ENCODE measurements at places on chromosomes 1 and 21.

- no peak for DNase-seq
These were observed 13.8 kb upstream of the CAMTA1 start for GRCh38 chr1:6771441-6771769.

- DNase-seq = no peak
These were observed 73.7 kb upstream of the NRIP1 start for GRCh38 chr21:15138490-15138889.

GRCh38 chr1:89203166-89203565, 4.4 kb upstream of the GBP4 start:
- no peak for DNase-seq

GRCh38 chr1:158013840-158014730, 20.6 kb downstream of the KIRREL1 start:
- DNase-seq = no peak

- DNase-seq = peak; percentile 9
These were observed 18.3 kb upstream of the RNU1-4 start for GRCh38 chr1:16721871-16722641.

- peak; percentile 97 for DNase-seq
These were observed at the start of gene DNALI1 for GRCh38 chr1:37556712-37557196. DNALI1 (plus strand) TSS chr1:37556940; CDS start chr1:37556995, 55 bp downstream.

- DNase-seq = no peak
These were observed 17.9 kb downstream of the KDM1A start for GRCh38 chr1:23037081-23037740.

- peak; percentile 63 for DNase-seq
These were observed 138.4 kb downstream of the SYT2 start for GRCh38 chr1:202571719-202572339.

- no peak for DNase-seq
These were observed 758 bp upstream of the ATAD3B start for GRCh38 chr1:1470626-1471388.

- no peak for DNase-seq
These were observed 12.0 kb upstream of the VWA5B1 start for GRCh38 chr1:20278692-20279130.

DNA sequence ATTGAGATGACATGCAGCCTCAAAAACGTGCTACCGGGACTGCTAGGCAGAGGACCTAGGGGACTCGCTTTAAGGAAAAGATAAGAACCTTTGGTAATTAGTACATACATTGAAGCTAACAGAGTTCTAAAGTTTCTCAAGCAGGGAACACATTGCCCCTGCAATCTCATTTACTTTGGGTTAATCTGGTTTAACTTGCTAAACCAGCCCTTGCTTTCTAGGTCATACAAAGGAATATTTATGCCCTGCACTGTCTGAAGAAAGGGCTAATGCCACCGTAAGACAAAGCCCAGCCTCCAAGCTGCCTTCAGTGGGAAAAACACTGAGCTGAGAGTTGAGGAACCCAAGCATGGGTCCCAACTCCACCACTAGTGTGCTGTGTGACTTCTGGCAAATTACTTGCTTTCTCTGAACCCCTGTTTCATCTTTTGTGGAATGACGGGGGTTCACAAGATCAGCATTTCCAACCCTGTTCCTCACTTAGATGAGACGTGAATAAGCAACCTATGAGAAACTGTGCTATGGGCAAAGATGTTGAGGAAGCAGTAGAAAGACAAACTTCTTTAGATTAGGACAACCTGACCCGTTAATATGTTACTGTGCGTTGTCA, 66.3 kb downstream of the VWA5B1 start:
- no peak for DNase-seq

DNA sequence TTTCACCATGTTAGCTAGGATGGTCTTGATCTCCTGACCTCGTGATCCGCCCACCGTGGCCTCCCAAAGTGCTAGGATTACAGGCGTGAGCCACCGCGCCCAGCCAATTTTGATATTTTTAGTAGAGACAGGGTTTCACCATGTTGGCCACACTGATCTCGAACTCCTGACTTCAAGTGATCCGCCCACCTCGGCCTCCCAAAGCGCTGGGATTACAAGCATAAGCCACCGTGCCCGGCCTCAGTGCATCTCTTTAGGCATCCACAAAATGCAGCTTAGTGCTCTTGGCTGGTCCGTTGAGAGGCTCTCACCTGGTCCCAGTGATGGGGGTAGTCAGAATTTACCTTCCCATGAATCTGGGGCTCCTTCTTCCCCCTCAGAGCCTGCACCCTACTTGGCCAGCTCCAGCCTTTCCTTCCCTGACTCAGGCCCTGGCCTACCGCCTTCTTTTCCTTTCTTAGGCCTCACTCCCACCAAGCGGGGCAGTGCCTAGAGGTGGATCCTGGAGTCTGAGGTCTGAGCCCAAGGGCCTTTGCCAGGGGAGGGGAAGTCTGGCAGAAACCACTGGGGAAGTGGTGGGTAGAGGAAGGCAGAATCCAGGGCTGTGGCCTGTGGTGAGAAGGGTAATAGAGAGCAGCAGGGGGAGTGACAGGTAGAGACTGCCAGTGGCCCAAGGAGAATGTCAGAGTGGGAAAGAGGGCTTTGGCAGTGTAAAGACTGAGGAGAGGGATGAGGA, 3.7 kb downstream of the LENEP start:
- DNase-seq = no peak

DNA sequence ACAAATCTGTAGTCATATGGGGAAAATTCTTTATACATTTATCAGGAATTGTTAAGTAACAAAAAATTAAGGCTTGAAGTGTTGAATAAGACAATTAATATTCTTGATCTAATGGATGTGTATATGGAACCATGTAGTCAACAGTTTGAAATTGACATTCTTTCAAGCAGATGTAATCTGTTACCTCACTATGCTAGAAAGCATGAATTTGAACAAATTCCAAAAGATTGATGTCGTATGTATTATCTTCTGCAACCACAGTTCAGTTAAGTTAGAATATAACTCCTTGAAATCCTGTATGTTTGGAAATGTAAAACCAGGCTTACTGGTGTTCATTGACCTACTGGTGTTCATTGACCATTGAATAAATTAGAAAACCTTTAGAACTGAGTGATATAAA, 16.1 kb downstream of the CCDC18 start:
- DNase-seq = no peak

DNA sequence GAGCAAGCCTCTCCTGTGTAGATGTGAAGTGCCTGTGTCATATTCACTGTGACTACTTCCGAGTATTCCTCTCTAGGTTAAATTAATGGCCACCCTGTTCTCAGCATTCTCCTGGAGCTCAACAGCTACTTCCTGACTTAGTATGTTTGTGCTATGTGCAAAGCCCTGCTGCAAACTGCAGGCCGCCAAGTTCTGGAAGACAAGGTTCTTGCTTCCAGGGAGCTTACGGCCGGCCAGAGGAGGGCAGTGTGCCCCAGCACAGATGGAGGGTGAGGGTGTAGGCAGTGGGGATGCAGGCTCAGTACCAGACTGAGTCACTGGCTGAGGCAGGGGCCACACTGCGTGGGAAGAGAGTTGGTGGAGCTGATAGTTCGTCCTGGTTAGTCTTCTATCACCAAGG, 43.2 kb downstream of the ELK4 start:
- peak; percentile 66 for DNase-seq

DNA sequence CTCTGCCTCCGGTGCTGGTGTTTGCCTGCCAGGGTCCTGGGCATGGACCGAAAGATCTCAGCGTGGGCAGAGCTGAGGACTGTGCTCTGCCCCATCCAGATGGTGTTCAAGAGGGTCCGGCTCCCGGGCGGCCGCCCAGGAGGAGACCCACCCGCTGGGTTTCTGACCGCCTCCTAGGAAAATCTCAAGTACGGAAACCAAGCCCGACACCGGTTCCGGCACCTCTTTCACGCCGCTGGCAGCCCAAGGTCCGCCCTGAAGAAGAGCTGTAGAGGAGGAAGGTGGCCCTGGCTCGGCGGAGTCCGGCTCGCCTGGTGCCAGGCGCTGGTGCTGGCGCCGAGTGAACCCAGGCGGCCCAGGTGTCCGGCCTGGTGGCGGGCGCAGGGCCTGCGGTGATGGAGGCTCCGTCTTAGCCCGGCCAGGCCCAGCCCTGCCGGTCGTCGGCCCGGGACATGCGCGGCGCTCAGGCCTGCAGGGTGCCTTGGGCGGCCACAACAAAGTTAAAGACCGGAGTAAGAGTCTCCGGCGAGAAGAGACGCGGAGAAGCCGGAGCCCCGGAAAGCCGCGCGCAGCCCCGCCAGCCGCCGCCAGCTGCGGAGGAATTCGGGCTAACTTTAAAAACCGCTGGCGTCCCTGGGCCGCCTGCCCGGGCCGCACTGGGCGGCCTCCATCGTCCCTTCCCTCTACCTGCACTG, 1.5 kb downstream of the GRIK3 start:
- no peak for DNase-seq

DNA sequence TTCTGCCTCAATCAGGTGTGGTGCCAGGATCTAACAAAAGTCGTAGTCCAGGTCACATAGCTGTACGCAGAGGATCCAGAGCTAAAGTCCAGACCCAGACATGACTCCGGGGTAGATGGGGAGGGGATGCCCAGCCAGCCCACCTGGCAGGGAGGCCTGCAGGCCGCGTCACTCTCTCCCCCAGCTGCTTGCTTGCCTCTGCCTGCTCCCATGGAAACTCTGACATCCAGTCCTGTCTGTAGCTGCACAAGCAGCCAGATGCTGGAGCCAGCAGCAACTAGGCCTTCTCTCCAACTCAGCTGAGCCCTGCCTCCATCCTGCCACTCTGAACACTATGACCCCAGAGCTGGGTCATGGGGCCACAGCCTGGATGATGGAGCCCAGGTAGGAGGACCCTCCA, 8.1 kb downstream of the COL8A2 start:
- no peak for DNase-seq

DNA sequence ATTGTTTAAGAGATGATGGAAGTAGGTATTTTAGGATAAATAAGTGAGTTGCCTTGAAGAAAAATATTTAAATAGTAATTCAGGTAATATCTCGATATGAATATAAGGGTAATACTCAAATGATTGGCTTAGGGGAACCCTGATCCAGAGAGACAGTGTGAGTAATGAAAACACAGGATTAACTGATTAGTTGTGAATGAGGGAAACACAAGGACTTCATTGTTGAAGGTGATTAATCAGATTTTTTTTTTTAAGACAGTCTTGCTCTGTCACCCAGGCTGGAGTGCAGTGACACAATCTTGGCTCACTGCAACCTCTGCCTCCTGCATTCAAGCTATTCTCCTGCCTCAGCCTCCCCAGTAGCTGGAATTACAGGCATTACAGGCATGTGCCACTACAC, 12.7 kb downstream of the SLC25A33 start:
- no peak for DNase-seq

GRCh38 chr1:219381396-219381795, 207.7 kb downstream of the LYPLAL1 start:
- no peak for DNase-seq

- DNase-seq = no peak
These were observed 669.8 kb upstream of the B3GALT2 start for GRCh38 chr1:193856261-193856660.

DNA sequence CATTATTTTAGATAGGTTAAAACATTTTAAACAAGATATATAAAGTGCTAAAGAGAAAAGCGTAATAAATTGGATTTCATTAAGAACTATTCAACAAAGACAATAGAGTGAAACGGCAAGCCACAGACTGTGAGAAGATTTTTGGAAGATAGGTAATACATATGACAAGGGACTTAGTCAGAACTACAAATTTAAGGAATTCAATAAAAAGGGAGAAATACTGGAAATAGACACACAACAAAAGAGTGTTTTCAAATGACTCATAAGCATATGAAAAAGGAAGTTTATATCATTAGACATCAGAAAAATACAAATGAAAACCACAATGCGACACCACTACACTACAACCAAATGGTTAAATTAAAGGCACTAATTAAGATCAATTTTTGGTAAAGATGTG, 90.5 kb downstream of the GDAP2 start:
- no peak for DNase-seq

GRCh38 chr1:24203404-24203803, 16.3 kb upstream of the IFNLR1 start:
- no peak for DNase-seq

- DNase-seq = no peak
These were observed 15.0 kb downstream of the COL6A1 start for GRCh38 chr21:45996311-45997204.

GRCh38 chr1:205258719-205259118, 31.0 kb downstream of the TMCC2 start:
- DNase-seq = peak; percentile 50
